ENCODE measurements at places on chromosomes 16 and 17. TPM values are rescaled to one million over a fixed set of nuclear protein-coding genes. Genes with fewer than 3 reads are reported as not detected.
A peak's percentile ranks its signal among the peaks of the same experiment; 100 is the strongest.

RAB40C gene
- 22.9 TPM for total RNA-seq

CTRL gene
- total RNA-seq = 5.0 TPM

TUBB3 gene
- total RNA-seq = 11.8 TPM

SMARCE1 gene
- 113 TPM for total RNA-seq

EME1 gene
- not detected for total RNA-seq

CD300LB gene
- not detected for total RNA-seq

GNAO1 gene
- 17.0 TPM for total RNA-seq

CACNG5 gene
- not detected for total RNA-seq

CASKIN1 gene
- total RNA-seq = 0.27 TPM

GRCh38 chr17:72363089-72363610 lies 242.3 kb downstream of the SOX9 start:
- ATAC-seq = no peak

- no peak for ATAC-seq
Observed at GRCh38 chr17:45366049-45366448, 49.2 kb upstream of the MAP3K14 start.

DNA sequence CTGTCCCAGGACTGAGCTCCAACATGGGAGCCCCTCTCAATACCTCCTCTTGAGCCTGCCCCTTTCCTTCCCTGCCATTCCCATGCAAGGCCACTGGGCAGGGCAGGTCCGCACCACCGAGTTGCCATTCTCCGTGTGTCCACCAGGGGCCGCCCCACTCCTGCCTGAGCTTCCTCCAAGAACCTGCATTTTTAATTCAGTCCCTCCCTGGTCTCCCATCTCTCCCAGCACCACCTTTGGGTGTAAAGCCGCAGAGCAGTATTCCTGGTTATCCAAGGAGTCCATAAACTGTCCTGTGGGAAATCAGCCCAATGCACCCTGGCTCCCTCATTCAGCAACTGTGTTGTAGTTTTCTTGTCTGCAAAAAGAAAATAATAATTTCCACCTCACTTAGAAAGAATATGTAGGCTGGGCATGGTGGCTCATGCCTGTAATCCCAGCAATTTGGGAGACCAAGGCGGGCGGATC lies 15.9 kb upstream of the ANKRD40CL start:
- peak; percentile 75 for ATAC-seq

DNA sequence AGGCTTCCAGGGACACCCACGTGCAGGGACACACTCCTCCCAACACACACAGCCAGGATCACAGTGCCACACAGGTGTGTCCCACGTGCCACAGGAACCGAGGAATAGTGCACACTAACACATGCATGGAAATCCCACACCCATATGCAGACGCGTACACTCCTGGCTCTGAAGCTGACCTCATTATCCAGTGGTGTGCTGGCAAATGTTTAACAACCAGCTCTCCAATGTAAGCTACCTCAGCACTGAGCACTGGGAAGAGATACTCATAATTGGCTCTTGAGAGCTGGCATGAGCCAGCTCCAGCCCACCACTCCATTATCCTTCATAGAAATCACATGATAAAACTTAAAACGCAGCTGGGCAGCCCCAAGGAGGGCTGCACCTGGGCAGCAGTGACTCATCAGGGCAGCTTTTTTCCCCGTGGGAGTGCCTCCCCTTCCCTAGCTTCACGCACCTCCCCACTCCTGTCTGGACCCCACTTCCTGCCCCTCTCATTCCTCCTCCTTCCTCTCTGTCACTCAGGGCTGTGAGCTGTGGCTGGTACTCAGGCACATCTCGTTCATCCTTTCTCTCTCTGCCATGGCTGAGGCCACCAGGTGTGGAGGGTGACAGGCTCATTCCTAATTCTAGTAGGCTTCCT lies 14.9 kb upstream of the TBX21 start:
- no peak for ATAC-seq

- ATAC-seq = no peak
Observed at GRCh38 chr16:12489357-12489990, 314.2 kb downstream of the CPPED1 start.

DNA sequence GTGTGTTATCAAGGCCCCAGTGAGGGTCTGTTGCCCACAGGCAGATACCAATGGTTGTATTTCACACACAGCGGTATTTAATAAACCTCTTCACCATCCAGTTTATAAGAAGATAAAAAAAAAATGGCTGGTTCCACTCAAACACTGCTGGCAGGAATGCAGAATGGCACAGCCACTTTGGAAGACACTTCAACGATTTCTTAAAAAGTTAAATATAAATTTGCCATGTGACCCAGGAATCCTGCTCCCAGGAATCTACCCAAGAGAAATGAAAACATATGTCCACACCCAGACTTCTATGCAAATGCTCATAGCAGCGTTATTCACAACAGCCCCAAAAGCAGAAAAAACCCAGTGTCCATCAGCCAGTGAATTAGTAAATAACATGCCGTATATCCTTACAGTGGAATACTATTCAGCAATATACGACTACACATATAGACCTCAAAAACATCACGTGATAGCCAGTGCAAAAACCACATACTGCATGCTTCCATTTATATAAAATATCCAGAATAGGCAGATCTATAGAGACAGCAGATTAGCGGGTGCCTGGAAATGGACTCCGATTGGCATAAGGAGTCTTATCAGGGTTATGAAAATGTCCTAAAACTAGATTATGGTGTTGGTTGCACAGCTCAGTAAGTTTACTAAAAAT lies 38.7 kb downstream of the XYLT1 start:
- ATAC-seq = no peak

- no peak for ATAC-seq
Observed at GRCh38 chr16:89864527-89864820, 8.9 kb upstream of the TCF25 start.

GRCh38 chr17:42270170-42270535 lies 6.0 kb downstream of the STAT5B start:
- no peak for ATAC-seq

DNA sequence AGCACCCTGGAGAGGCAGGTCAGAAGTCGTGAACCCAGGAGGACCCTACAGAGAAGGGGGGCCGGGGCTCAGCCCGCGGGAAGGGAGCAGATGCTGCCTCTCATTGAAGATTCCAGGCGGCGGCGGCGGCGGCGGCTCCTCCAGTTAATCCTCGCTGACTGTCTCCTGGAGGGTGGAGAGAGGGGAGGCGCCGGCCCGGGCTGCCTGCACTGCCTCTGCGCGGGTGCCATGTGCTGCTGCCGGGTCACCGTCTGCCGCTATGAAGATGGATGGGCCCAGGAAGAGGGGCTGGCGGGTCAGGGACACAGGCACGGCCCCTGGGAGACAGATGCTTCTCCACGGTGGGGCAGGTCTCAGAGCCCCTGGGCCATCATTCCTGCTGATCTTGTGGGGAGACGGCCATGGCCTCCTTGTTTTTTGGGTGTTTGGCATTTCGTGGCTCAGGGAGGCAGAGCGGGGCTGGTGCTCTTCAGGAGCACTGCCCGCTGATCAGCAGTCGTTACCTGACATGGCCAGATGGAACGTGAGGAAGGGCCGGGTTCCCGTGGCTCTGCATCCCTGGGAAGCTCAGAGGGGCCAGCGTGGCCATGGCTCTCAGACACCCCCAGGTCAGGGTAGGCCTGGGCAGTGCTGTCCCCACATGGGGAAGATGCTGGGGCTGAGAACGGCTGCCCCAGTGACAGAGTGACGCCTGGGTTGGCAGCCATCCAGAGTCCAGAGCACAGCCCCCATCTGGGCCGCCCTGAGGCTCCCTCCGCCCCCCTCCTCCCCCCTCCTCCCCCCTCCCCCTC lies 36.1 kb downstream of the GINS2 start:
- peak; percentile 84 for ATAC-seq

- ATAC-seq = peak; percentile 44
Observed at GRCh38 chr17:82502207-82502606, 17.3 kb upstream of the FOXK2 start.

DNA sequence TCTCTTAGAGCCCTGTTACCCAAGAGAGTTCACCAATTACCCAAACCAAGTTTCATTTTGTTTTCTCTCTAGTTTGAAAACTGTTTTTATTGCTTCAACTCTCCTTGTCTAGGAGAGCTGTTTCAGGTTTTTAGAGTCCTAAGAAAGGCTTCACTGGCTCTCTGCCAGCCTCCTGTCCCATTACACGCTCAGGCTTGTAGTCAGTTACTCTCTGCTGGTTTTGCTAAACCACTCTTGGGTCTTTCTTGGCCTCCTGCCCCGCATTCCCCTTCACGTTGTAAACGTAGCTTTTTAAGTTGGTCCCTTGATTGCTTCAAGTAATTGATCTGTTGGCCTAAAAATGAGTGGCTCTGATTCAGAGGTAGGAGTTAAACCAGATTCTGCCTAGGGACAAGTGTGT lies 529.1 kb downstream of the MAF start:
- no peak for ATAC-seq

GRCh38 chr16:2874032-2874911 lies 8.7 kb upstream of the FLYWCH2 start:
- ATAC-seq = no peak

DNA sequence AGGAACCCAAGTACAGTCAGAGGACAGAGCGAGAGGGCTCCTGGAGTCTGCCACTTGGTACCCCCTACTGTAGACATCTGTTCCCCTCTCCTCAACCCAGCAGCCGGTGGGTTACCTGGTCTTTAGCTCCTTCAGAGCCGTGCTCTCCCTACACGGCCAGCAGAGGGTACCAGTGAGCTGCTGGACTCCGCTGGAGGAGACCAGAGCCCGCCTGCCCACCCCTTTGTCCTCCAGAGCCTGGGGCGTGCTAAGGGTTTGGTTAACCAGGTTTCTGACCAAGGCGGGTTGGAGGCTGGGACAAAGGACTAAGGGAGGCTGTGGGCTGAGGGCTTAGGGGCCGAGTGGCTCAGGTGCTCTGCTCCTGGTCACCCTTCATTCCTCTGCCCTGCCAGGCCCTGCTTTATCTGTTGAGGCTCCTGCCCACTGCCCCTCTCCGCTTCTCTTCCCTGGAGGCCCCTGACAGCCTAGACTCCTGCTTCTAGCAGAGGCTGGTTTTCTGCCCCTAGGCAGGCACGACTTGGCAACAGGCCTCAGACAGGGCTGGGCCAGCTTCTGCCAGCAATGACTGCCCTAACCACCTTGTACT lies 2.7 kb upstream of the HSD11B2 start:
- peak; percentile 62 for ATAC-seq

GRCh38 chr16:30113031-30113710 lies at the start of gene GDPD3:
GDPD3 (minus strand) TSS chr16:30113537; CDS start chr16:30113478, 59 bp downstream.
- ATAC-seq = peak; percentile 40

- no peak for ATAC-seq
Observed at GRCh38 chr17:39709319-39709997, 9.6 kb downstream of the ERBB2 start.

DNA sequence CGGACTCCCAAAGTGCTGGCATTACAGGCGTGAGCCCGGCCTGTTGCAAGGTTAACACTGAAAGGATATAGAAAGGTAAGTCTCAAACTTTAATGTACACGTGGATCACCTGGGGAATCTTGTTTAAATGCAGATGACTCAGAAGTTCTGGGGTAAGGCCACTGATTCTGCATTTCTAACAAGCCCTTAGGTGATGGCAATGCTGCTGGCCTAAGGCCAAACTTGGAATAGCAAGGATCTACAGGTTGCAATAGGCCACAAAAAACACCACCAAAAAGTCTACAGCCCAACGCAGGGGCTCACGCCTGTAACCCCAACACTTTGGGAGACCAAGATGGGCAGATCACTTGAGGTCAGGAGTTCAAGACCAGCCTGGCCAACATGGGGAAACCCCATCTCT lies 4.2 kb downstream of the CMTM4 start:
- no peak for ATAC-seq

DNA sequence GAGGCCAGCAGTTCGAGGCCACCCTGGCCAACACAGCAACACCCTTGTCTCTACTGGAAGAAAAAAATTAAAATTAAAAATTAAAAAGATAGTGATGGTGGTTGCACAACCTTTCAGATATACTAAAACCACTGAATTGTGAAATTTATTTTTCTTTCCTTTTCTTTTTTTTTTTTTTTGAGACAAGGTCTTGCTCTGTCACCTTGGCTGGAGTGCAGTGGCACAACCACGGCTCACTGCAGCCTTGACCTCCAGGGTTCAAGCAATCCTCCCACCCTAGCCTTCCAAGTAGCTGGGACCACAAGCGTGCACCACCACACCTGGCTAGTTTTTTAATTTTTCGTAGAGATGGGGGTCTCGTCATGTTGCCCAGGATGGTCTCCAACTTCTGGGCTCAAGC lies 254.4 kb downstream of the SLC39A11 start:
- no peak for ATAC-seq

GRCh38 chr16:53982631-53983042 lies 278.7 kb downstream of the FTO start:
- no peak for ATAC-seq

GRCh38 chr16:29840240-29840639 lies 20.0 kb downstream of the MVP start:
- ATAC-seq = no peak

- ATAC-seq = no peak
Observed at GRCh38 chr17:21373036-21373435, 3.1 kb upstream of the KCNJ12 start.

DNA sequence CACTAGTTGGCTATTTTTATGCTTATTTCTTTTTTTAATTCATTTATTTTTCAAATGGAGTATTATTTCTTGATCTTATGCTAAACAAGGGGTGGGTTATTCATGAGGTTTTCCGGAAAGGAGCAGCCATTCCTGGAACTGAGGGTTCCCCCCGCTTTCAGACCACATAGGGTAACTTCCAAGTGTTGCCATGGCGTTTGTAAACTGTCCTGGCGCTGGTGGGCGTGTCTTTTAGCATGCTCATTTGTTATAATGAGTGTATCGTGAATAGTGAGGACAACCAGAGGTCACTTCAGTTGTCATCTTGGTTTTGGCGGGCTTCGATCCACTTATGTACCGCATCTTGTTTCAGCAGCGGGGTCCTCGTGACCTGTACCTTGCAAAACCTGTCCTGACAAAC lies 29.6 kb upstream of the ASGR2 start:
- ATAC-seq = no peak

- no peak for ATAC-seq
Observed at GRCh38 chr17:61393904-61394629, 5.6 kb upstream of the TBX2 start.

DNA sequence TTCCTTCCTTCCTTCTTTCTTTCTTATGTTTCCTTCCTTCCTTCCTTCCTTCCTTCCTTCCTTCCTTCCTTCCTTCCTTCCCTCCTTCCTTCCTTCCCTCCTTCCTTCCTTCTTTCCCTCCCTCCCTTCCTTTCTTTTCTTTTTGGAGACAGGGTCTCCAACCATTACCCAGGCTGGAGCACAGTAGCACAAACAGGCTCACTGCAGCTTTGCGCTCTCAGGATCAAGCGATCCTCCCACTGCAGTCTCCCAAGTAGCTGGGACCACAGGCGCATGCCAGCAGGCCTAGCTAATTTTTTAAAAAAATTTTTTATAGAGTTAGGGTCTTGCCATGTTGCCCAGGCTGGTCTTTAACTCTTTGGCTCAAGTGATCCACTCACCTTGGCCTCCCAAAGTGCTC lies 31.8 kb upstream of the ZKSCAN2 start:
- ATAC-seq = no peak

GRCh38 chr17:43468691-43469139 lies 15.1 kb upstream of the DHX8 start:
- peak; percentile 21 for ATAC-seq

DNA sequence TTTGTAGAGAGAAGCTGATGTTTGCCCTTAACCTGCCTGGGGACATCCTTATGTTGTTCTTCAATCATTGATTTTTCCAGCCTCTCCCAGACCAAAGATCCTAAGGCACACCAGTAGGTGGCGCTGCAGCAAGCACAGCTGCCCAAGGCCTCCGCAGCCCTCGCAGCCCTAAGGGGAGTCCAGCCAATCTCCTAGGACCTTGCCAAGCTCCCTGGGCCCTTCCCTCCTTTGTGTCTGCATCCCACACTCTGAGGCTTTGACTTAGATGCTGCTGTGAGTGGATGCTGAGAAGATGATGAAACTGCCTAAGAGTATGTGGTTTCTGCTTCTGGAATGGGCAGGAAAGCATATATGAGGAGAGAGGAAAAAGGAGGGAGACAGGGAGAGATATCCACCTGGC lies 47.1 kb downstream of the SPACA3 start:
- ATAC-seq = no peak

- ATAC-seq = no peak
Observed at GRCh38 chr17:5719976-5720375, 135.7 kb upstream of the NLRP1 start.

Data from gastroesophageal sphincter (tissue), 4 donors.